ENCODE measurements at places on chromosomes 3 and 15.
A peak's percentile ranks its signal among the peaks of the same experiment; 100 is the strongest.

- no peak for DNase-seq
These were observed 91.6 kb upstream of the LIPC start for GRCh38 chr15:58340176-58340575.

GRCh38 chr15:75368689-75369239, 357 bp upstream of the MAN2C1 start:
- DNase-seq, result peak; percentile 60

GRCh38 chr3:84666468-84666867, 292.3 kb upstream of the CADM2 start:
- DNase-seq, result no peak

- DNase-seq, result no peak
These were observed 1.9 kb downstream of the CCDC12 start for GRCh38 chr3:46974421-46975171.

GRCh38 chr3:65894126-65894525, 144.6 kb downstream of the MAGI1 start:
- no peak for DNase-seq

All from H7 (cell line).